Skin of body (tissue), 3 donors: ENCODE measurements at places on chromosomes 3 and 15. TPM values are rescaled to one million over a fixed set of nuclear protein-coding genes. Genes with fewer than 3 reads are reported as not detected.

The ARID3B gene
- total RNA-seq: 4.8 TPM

The AP3S2 gene
- 34.5 TPM for total RNA-seq

The GRAMD1C gene
- total RNA-seq: 9.2 TPM

DNA sequence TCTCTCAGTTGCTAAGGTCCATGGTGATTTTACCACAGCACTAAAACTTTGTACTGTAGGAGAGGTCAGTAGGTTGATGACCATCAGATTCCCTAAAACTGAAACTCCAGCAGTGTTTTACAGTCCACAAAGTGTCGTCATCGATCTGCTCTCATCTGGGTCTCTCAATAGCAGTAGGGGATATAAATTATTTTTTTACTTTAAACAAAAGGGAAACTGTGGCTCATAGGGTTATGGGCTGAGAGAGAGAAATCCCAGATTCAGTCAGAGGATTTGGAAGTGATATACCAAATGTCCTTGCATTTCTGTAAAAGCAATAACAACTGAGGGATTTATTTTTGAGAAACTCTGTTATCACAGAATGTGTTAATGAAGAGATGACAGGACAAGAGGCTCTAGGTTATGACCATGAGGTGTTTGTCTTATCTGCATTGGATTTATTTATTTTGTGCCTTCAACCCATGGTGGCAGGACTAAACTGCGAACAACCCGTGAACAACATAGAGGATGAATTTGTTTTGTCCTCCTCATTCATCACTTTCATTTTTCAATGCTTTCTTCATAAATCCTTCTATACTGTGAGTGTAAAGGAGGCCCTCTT, 869.7 kb downstream of the OTOL1 start:
- no peak for DNase-seq

- no peak for DNase-seq
These were observed 408.7 kb downstream of the SHQ1 start for GRCh38 chr3:72439321-72440183.

DNA sequence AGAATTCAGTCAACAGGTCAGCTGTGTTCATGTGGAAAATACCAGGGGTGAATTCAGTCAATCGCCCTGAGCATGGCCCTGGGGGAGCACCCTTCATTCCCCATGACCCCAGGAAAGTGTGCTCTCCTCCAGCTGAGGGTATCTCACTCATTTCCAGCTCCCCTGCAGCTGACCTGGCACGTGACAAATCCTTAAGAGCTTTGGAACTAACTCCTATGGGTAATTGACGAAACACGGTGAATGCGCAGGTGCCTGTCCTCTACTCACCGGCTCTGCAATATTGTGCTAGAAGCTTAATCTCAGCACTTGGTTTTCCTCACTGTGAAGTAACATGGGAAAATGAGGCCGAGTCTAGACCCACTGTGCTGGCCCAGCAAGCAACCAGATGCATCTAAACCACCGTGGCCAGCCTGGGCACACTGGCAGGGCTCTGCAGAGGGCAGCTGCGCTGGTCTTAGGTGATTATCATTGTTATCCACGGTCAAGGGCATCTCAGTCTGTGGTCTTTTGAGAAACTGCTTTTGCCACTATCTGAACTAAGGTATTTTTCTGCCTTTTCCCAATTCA, 63.1 kb downstream of the SPSB4 start:
- no peak for DNase-seq

DNA sequence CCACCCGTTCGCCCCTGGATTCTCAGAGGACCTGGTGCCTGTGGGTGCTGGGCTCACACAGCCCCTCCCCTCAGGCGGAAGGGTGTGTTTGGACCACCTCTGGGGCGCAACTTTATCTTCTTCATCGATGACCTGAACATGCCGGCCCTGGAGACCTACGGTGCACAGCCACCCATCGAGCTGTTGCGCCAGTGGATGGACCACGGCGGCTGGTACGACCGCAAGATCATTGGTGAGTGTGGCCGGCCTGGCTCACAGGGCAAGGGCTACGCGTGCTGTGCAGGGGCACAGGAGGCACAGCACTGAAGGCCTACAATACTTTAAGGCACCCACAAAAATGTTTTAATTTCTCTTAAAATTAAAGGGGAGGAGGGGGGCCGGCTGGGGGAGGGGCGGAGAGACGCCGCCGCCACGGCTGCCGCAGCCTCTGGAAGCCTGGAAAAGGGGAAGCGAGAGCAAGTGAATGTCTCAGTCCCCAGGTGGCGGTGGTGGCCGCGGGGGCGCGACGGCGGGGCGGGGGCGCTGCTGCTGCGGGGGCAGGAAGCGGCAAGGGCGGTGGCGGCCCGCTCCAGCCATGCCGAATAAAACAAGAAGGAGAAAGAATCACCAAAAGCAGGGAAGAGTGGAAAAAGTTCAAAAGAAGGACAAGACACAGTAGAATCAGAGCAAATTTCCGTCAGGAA, 56.8 kb downstream of the DNAH1 start:
- no peak for DNase-seq

GRCh38 chr15:58252586-58253323, 114.6 kb downstream of the AQP9 start:
- DNase-seq: no peak

- no peak for DNase-seq
These were observed 640.4 kb upstream of the ARPP21 start for GRCh38 chr3:34998902-34999301.

GRCh38 chr3:146575636-146576035, 29.5 kb downstream of the PLSCR5 start:
- no peak for DNase-seq
